Endodermal cell (in vitro differentiated cells): ENCODE measurements at places on chromosomes 1 and 21. TPM values are rescaled to one million over a fixed set of nuclear protein-coding genes. Genes with fewer than 3 reads are reported as not detected.

DNA sequence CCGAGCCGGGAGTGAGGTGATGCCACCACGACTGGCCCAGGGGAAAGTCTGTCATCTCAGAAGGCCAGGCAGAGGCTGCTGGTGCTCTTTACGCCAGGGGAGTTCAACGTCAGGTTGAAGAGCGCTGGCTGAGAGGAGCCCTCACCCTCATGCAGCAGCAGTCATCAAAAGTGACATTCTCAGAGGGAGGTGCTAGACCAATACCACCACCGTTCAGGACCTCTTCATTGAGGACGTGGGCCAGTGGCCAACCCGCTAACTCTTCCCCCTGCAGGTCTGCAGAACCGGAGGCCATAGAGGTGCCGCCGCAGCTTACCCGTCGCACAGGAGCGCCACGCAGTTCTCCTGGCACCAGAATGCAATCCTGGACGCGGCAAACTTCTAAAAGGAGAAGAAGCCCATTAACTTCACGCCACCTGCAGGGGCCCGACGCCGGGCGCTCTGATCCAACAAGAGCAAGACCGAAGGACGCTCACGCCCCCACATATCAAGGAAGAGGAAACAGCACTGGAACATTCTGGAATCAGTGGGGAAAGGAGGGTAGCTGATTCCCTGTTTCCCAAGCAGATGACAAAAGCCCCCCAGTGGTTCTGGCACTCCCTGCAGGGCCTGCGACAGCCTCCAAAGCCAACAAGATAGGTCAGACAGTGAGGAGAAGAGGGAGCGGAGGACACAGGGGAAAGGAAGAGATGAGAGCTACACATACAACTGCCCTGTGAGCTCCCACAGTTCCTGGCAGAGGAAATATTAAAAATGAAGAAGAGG, 24.9 kb downstream of the WDR4 start:
- peaks cover 92% of the 10 kb centered on the region for H3K36me3 ChIP-seq
- no peaks in the 10 kb centered on the region for H3K4me1 ChIP-seq
- no peak for DNase-seq
- H3K27me3 ChIP-seq: no peaks in the 10 kb centered on the region
- H3K27ac ChIP-seq: no peak overlapping the region

A3GALT2 gene
- total RNA-seq: not detected in 2 replicates

RGS18 gene
- total RNA-seq: not detected in 2 replicates

CHAF1B gene
- total RNA-seq: 7.1 to 27.1 TPM (median 26.6 TPM) in 3 replicates

- H3K27ac ChIP-seq: no peak overlapping the region
- no peaks in the 10 kb centered on the region for H3K27me3 ChIP-seq
- no peaks in the 10 kb centered on the region for H3K36me3 ChIP-seq
- no peak for DNase-seq
Observed at GRCh38 chr1:3348196-3348865, 106.1 kb upstream of the ARHGEF16 start.

DNA sequence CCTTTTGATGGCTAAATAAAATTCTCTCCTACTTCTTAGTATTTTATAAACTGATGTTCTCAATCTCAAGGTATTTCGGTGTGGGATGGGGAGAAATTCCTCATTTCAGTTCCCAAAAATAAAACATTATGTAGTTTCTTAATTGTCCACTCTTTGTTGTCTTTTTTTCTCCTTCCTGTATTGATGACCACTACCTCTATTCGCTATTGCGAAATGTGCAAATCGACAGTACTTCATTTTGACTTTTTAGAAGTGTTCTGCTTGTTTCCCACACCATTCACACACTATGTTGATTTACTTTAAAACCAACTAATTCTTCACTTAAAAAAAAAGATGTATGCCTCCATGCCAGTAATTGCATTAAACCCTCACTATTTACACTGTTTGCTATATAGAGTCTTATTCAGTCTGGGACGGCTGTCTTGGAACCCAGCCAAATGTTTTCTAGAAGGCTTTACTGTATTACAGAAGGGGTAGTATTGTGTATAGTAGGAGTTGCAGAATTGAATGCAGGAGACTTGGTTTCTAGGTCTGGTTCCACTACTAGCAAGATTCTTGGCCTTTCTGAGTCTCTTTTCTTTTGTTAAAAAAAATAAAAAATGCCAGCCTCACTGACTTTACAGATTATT, 5.6 kb downstream of the RNF2 start:
- DNase-seq: no peak
- peaks cover 6% of the 10 kb centered on the region for H3K4me1 ChIP-seq
- peaks cover 15% of the 10 kb centered on the region for H3K36me3 ChIP-seq
